Stimulated activated CD8-positive, alpha-beta memory T cell treated with anti-CD3 and anti-CD28 coated beads, Interleukin-4, amount 100 ng/mL, for 48 hours (primary cell): ENCODE measurements at places on chromosomes 3 and 15.

GRCh38 chr3:49417516-49418120 lies 4.7 kb downstream of the AMT start:
- DNase-seq = no peak

- DNase-seq = no peak
Observed at GRCh38 chr3:52606373-52607085, 70.1 kb downstream of the UQCC5 start.

DNA sequence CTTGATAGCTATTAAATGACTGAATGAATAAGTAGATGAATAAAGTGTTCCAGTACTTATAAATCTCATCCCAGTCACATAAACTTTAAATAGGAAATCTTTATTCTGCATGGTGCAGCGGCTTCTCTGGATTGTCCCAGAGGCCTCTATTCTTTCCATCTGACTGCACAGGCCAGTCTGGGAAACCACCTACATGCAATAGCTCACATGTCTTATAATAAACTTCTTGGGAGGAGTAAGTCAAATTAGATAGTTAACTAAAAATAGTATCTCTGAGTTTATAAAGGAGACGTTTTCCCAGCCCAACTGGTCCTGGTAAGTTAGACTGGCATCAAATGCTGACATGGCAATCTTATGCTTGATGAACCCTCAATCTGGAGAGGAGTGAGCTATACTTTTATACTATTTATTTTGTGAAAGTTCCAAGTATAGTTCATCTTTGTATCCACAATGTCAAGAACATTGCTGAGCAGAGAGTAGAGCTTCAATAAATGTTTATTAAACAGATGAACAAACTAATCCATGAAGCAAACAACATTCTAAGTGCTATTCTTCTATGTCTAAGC lies 417.6 kb downstream of the TIGIT start:
- DNase-seq = no peak

- no peak for DNase-seq
Observed at GRCh38 chr3:126380011-126380768, 14.5 kb upstream of the CFAP100 start.

GRCh38 chr3:152149832-152150231 lies 118.9 kb upstream of the MBNL1 start:
- DNase-seq = no peak

DNA sequence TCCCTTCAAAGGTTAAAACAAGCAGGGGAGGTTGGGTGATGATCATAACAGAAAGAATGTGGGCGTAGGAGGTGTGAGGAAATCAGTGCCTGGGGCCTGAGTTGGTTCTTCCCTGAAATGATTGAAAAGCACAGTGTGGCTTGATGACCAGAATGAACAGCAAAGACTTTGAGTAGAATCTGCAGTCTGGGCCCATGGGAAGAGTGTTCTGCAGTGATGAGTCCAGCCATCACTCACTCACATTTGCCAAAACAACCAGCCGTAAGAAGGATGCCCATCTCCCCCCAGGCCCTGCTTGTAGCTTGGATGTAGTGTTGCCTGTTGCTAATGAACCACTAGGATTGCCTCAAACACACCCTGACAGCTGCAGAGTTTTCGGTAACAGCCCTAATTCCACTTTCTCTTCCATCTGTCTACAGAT lies 67.9 kb downstream of the VGLL3 start:
- DNase-seq = no peak
